Activated CD4-positive, alpha-beta memory T cell treated with anti-CD3 and anti-CD28 coated beads for 36 hours (primary cell): ENCODE measurements at places on chromosomes 5 and 9. TPM values are rescaled to one million over a fixed set of nuclear protein-coding genes. Genes with fewer than 3 reads are reported as not detected.

ARSI gene
- not detected for total RNA-seq

SLC22A4 gene
- total RNA-seq: 1.3 TPM

DNA sequence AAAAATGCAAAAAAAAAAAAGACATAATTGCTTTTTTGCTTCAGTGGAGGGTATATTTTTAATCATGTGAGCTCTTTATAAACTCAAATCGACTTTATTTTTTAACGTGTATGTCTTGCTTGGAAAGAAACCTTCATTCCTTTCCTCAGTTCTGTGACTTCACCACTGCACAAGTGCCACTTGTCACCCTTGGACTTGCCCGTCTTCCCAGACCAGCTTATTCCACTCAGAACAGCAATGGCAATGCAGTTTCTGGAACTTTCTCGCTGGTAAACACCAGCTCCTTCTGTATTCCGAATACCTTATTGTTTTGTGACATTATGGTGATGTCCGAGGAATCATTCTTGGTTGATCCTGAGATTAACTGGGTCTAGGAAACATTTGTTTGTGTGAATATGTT is 440.5 kb upstream of the ADAMTS16 start:
- H3K4me3 ChIP-seq: no peak overlapping the region
- H3K4me1 ChIP-seq: no peaks in the 10 kb centered on the region
- H3K27ac ChIP-seq: no peak overlapping the region
- H3K36me3 ChIP-seq: no peaks in the 10 kb centered on the region
- no peaks in the 10 kb centered on the region for H3K27me3 ChIP-seq

OLFM1 gene
- total RNA-seq: not detected

DNA sequence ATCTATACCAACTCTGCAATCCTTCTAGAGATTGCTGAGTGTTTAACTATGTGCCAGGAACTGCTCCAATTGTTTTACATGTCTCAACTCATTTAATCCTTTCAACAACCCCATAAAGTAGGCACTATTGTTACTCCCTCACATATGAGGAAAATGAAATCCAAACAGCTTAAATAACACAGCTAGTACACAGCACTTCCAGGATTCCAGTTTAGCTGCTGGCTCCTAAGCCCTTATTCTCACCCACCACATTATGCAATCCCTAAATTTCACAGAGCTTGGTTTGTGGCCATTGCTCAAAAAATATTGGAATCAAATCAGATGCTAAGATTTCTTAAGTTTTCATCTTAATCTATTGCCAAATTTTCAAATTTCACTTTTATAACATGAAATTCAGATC is 84.9 kb downstream of the PRELID2 start:
- H3K27me3 ChIP-seq: no peaks in the 10 kb centered on the region
- no peaks in the 10 kb centered on the region for H3K36me3 ChIP-seq
- H3K4me3 ChIP-seq: no peak overlapping the region
- DNase-seq: no peak
